ENCODE measurements at places on chromosomes 3 and 15.

DNA sequence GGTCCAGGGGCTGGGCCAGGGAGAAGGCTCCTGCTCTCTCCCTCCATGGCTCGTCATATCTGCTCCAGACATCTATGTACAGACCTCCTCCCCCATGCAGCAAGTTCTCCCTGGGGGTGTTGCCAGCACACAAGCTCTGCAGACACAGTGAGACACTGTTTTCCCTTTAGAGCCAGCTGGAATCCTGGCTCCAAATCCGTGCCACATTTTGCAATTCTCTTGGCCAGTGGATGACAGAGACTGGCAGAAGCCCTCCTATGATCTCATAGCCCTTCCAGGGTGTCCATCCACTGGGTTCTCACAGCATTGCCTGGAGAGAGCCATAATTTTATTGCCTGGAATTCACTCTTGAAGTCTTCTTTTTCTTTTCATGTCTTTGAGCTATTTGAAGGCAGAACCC lies 203.9 kb downstream of the TLE3 start:
- DNase-seq, result no peak

- peak; percentile 17 for DNase-seq
These were observed 54.0 kb downstream of the B3GNT5 start for GRCh38 chr3:183306798-183307671.

DNA sequence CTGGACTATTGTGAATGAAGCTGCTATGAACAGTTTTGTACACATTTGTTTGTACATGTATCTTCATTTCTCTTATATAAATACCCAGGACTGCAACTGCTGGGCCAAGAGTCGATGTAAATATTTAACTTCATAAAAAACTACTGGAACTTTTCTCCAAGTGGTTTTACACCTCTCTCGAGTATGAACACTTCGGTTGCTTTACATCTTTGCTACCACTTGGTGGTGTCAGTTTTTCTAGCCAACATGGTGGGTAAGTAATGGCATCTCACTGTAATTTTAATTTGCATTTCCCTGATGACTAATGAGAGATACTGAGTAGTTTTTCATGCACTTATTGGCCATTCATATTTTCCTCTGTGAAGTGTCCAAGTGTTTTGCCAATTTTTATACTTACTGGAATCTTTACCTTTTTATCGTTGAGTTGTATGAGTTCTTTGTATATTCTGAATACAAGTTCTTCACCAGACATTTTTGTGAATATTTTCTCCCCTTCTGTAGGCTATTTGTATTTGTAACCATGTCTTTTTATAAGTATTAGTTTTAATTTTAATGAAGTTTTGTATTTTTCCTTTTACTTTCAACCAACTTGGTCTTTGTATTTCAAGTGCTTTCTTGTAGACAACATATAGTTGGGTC lies 44.4 kb downstream of the PCOLCE2 start:
- no peak for DNase-seq

DNA sequence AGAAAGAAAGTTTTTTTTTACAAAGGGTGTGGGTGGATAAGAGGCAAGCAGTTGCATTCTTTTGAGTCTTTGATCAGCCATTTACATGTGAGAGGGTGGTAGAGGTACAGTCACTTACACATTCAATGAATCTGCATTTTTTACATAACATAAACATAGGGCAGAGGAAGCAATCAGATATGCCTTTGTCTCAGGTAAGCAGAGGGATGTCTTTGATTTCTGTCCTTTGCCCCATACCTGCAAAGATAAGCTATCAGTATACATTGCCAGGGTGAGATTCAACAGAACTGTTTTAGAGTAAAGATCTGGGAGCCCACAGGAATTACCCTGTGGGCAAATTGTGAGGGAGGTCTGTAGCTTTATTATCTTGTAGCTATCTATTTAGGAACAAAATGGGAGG lies 5.4 kb upstream of the PPP1R2 start:
- no peak for DNase-seq

GRCh38 chr3:157776861-157777260 lies 273.6 kb upstream of the VEPH1 start:
- no peak for DNase-seq

- DNase-seq, result peak; percentile 31
These were observed 367.2 kb upstream of the AGTR1 start for GRCh38 chr3:148330542-148330941.

DNA sequence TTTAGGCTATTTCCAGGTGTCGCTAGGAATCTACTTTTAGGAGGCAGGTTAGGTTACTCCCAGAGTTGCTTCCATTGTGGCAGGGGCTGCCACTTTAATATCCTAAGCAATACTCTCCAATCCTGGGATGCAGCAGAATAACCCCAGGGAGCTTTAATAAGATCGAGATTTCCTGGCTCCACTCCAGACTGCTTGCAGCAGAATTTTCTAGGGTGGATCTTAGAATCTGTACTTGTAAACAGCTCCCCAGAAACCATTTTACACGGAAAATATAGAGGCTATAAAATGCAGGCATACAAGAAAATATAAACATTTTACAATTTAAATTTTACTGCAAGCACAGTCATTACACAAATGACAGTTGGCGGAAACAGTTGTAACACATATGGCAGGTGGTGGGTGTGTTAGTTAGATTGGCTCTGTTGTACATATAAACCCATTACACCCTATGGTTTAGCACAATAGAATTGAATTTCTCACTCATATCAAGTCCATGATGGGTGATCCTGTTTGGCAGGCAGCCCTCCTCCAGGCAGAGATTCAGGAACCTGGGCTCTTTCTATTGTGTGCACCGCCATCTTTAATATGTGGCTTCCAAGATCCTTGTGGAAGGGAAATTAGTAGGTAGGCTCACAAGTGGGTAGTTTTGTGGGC lies 35.0 kb upstream of the TNFAIP8L3 start:
- no peak for DNase-seq

DNA sequence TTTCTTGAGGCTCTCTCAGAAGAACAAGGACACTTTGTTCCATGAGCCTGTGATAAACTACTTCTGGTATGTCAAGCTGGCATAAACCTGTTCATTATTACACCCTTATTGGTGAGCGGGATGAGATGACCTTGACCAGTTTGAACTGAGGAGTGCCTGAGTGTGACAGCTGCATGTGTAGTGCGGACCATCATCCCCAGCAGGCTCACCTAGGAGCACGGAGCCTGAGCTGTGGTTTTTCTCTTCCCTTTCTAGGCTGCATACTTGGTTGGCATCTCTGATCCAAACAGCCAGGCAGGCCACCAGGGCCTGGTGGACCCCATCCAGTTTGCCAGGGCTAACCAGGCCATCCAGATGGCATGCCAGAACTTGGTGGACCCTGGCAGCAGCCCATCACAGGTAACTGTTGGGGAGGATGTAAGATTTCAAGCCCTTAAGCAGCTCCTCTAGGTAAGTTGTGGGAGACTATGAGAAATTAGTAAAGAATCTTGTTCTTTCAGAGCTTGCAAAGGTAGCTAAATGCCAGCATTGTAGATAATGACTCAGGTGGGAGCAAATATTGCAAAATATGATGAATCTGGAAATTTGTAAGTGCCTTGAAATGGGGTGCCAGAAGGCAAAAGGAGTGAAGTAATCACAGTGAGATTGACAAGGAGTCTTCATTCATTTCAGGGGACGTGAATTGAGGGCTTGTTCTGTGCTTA lies 288.9 kb upstream of the TPM1 start:
- DNase-seq, result no peak

- no peak for DNase-seq
These were observed 33.9 kb downstream of the CCDC12 start for GRCh38 chr3:46942481-46943236.

DNA sequence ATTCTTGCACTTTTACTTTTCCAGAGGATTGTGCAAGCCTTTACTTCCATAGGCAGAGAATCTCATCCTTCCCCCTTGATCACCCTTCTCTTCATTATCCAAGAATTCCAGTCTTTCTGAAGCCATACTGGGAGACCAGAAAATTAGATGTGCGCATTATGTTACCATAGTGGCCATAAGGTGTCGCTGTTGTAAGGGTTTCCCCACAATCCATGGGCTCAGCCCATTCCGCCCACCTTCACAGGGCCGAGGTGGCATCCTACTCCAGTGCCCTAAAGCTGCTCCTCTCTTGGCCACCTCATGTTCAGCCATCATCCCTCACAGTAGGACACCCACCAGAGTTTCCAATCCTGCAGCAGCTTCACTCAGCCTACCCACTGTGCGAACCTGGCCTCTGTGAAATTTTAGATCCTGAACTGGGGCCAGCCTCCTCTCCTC lies 35.0 kb downstream of the CTSH start:
- peak; percentile 41 for DNase-seq

- DNase-seq, result no peak
These were observed 385.6 kb downstream of the CACNA2D3 start for GRCh38 chr3:54507876-54508460.

GRCh38 chr3:114411190-114411668 lies 117.4 kb downstream of the TIGIT start:
- DNase-seq, result peak; percentile 29

GRCh38 chr15:24269166-24269571 lies 406.4 kb upstream of the NPAP1 start:
- no peak for DNase-seq
